Stimulated activated CD4-positive, alpha-beta T cell treated with anti-CD3 and anti-CD28 coated beads, Interleukin-1b, Interleukin-23, amount 100 ng/mL, for 1 hour (primary cell): ENCODE measurements at places on chromosomes 2 and 18.

GRCh38 chr2:74575320-74575719, 20.8 kb downstream of the DOK1 start:
- DNase-seq, result no peak

GRCh38 chr2:186612555-186613440, 22.9 kb downstream of the ITGAV start:
- no peak for DNase-seq

GRCh38 chr2:138564586-138565229, 63.1 kb downstream of the SPOPL start:
- no peak for DNase-seq

DNA sequence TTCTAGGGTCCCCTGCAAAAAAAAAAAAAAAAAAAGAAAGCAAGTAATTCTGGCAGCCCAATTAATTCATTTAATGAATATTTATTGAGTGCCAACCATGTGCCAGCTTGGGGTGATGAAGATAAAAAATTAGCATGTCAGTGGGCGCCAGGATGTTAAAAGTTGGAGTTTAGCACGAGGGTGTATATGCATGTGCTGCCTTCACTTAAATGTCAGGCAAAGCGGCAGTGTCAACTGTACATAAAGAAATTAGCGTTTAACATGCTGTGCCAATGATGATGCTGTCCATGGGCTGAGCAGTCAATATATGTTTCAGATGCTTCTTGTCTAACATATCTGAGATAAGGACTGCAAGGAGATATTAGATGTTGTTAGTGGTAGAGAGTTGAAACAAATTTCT, 49.5 kb downstream of the ASAP2 start:
- no peak for DNase-seq

DNA sequence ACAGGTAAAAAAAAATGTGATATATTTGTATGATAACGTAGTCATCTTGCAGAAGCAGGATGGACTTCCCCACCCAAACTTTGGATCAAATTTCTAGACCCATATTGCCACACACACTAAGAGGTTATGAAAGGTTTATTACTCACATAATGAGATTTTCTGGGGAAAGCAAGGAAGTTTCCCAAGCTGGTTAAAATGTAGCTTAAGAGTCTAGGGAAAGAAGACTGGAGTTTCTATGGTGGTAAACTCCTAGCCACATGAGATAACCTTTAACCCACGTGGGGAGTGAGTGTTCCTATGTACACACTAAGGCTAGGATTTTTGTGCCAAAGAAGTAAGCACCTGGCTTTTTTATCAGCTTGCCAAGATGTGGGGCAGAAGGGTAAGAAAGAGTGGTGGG, 335.7 kb upstream of the UBE2E3 start:
- DNase-seq, result no peak

DNA sequence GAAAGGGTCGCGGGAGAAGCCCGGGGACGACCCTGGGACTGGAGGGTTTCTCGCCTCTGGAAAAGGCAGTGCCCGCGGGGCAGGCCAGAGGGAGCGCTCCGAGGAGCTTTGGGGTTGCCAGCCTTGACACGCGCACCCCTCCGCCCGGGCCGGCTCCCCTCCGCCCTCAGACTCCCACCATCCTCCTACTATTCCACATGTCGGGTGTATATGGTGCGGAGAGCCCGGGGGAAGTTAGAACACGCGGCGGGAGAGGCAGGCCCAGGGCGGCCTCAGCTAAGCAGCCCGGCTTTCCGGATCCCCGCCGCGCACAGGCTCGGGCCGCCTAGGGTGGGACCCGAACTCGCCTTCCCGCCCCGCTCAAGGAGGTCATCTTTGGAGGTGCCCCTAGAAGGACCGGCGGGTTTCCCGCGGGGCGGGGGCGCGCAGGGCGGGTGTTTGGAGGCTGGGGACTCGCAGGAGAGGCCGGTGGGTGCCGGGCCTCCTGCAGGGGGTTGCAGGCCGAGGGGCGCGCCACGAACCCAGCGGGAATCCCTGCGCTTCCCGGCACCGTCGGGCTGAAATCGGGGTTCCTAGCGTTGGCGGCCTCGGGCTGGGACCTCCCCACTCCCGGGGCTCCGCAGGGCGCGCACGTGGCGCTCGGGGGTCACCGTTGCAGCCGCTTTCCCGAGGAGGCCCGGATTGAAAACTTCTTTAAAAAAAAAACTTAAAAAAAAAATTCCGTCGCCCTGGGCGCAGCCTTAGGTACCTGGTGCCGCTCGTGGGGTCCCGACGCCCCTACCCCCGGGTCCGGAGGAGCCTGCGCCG, 3.7 kb downstream of the NFATC1 start:
- no peak for DNase-seq
